ENCODE measurements at places on chromosomes 13 and 19.
A peak's percentile ranks its signal among the peaks of the same experiment; 100 is the strongest.

GRCh38 chr19:53897459-53897858, 11.6 kb upstream of the CACNG7 start:
- no peak for DNase-seq

DNA sequence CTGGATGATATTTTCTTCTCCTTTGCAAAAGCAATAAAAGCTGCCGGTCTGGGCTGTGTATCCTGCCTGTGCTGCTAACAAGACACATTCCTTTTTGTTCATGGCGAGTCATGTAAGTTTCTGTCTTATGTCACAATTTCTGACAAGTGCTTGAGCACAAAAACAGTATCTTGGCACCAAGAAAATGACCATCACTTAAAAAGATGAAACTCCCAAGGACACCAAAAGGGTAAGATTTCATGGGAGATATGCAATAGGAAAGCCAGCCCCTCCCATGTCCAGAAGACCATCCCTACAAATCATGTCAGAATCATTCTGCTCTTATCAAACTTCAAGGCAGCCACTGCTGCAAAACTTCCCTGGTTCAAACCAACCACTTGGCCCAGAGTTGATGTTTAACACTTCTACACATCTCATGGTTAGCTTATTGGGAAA, 375.4 kb upstream of the ZNF507 start:
- DNase-seq = no peak

DNA sequence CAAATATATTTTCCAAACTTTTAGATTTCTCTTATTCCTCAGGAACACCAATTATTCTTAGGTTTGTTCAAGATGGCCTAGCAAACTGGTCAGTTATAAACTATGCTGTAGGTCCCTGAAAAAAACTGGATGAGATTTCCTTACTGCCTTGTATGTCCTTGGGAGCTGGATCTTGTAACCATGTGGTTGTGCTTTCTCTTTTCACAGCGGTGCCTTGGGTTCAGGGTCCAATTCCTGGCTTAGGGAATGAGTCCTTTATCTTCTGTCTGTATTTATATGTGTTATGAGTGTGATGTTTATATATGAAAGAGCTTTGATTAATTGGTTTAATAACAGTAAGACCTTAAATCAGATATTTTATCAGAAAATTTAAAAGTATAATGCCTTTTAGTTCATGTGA, 23.5 kb upstream of the GRTP1 start:
- no peak for DNase-seq

DNA sequence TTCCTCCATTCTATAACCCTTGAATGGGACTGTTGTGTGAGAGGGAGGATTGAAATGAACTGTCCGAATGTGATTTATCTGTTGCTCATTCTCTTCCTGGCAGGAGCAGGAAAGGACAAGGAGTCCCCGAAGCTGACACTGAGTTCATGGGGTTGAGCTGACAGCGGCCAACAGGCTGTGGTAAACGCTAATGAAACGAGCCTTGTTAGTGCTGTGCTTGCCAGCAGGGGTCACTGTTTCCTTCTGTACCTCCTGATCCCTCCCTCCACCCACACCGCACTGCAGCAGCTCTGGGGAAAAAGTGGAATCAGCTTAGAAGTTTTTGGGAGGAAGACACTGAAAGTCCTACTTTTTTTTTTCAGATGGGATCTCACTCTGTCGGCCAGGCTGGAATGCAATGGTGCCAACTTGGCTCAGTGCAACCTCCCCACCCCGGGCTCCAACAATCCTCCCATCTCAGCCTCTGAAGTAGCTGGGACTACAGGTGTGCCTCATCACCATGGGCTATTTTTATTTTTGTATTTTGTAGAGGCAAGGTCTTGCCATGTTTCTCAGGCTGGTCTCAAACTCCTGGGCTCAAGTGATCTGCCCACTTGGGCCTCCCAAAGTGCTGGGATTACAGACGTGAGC, 6.7 kb upstream of the ZNF761 start:
- DNase-seq = peak; percentile 69
